Hematopoietic multipotent progenitor cell treated with erythropoietin and hydrocortisone succinate and interleukin-3 and kit ligand, for 6 days (in vitro differentiated cells): ENCODE measurements at places on chromosomes 6 and 20.

- DNase-seq, result no peak
These were observed 568.5 kb downstream of the UTRN start for GRCh38 chr6:144853603-144854002.

DNA sequence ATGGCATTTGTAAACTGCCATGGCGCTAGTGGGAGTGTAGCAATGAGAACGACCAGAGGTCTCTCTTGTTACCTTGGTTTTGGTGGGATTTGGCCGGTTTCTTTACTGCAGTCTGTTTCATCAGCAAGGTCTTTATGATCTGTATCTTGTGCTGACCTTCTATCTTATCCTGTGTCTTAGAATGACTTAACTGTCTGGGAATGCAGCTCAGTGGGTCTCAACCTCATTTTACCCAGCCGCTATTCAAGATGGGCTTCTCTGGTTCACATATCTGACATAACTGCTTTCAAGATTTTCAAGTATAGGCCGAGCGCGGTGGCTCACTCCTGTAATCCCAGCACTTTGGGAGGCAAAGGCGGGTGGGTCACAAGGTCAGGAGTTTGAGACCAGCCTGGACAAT is 1.9 kb upstream of the SFT2D1 start:
- DNase-seq, result no peak

DNA sequence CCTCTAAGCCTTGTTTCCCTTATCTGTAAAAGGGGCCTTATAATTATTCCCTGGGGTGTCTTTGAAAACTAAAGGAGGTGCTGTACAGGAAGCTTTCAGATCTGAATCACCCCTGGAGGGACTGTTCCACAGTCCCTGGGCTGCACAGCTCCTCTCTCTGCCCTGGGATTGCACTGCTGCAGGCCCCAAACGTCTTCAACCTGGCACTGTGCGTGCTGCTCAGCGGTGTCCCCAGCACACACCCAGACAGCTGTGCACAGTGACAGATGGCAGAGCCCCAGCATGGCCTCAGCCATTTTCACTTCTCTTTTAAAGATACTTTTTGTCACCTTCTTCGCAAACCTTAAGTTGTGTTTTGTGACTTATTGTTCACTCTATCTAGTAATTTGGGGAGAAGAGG is 50.7 kb upstream of the INSM1 start:
- DNase-seq, result no peak

DNA sequence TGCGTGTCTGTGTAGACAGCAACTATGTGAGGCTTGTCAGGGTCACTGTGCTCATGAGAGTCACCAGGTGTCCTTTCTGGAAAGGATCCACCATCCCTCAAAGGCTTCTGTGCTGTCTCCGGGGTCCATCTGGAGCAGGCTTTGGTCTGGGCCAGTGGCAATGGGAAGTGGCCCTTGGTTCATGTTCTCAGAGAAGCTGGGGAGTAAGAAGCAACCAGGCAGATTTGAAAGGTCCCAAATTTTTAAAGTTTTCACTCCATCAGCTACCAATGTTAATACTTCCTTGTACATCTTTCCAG is 68.2 kb downstream of the GCNT2 start:
- no peak for DNase-seq

- DNase-seq, result no peak
These were observed 311.2 kb upstream of the OPRM1 start for GRCh38 chr6:153727885-153728284.

DNA sequence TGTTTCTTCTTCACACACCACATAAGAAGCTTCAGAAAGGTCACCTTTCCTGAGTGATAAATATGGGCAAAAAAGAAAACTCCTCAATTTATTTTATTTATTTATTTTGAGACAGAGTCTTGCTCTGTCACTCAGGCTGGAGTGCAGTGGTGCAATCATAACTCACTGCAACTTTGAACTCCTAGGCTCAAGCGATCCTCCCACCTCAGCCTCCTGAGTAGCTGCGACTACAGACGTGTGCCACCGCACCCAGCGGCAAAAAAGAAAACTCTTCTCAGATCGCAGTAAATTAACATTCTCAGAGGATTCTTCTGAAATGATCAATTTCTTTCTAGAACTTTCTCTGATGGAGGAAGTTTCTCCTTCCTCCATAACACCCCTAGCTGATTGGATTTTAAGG is 111.2 kb downstream of the TRERF1 start:
- no peak for DNase-seq
